ENCODE measurements at places on chromosomes 16 and 17.

DNA sequence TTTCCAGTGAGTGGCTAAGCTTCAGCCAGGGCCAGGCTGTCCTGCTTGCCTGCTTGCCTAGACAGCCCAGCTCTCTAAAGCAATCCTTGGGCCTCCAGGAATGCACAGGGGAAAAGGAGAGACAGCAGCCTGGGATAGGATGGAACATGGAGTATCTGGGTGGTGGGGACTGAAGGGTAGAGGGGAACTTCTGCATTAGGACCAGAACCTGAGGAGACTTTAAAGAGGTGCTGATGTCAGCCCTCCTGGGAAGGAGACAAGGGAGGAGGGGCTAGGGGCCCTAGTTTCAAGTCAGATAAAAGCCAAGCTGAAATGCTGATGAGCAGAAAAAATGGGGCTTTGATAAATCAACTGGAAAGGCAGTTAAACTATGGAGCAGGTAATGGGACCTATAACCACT is 1.8 kb downstream of the HOXB7 start:
- DNase-seq: no peak

GRCh38 chr17:9512323-9513168 is 63.1 kb downstream of the STX8 start:
- DNase-seq: no peak

DNA sequence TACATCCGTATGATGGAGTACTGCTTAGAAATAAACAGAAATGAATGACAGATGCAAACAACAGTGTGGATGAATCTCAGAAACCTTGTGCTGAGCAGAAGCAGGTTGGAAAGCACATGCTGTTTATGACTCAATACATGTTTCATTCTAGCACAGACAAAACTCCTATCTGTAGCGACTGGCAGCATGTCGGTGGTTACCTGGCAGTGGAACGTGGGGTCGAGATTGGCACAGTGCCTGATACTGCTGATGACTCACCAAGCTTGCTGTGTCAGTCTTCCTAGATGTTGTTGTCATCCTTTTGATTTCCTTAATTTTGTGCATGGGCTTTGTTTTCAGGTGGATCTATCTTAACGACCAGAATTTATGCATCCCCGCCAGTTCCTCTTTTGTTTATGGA is 62.1 kb downstream of the GAN start:
- no peak for DNase-seq

DNA sequence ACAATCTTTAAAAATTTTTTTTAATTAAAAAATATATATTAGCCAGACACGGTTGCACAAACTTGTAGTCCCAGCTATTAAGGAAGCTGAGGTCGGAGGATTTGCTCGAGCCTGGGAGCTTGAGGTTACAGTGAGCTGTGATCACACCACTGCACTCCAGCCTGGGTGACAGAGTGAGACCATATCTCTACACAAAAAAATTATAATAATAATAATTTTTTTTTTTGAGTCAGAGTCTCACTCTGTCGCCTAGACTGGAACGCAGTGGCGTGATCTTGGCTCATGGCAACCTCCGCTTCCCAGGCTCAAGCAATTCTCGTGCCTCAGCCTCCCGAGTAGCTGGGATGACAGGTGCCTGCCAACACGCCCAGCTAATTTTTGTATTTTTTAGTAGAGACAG is 23.8 kb downstream of the LITAF start:
- no peak for DNase-seq

DNA sequence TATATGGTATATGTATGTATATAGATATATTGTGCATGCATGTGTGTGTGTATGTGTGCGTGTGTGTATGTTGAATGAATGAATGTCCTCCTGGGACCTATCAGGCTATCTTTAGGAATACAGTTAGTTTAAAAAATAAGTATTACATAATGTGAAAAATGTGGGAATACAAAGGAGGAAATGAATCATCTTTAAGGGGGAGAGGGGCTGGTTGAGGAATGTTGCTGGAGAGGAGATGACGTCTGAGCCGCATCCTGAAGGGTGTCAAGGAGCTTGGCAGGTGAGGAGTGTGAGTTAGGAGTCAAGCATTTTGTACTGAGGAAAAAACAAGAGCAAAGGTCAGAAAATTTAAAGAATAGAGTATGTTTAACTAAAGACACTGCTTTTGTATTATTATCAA is 62.4 kb upstream of the NLK start:
- no peak for DNase-seq

GRCh38 chr17:69878661-69879060 is 196.4 kb upstream of the KCNJ16 start:
- no peak for DNase-seq

GRCh38 chr17:27153005-27153404 is 140.9 kb upstream of the WSB1 start:
- no peak for DNase-seq
